ENCODE measurements at places on chromosomes 5 and 9.

DNA sequence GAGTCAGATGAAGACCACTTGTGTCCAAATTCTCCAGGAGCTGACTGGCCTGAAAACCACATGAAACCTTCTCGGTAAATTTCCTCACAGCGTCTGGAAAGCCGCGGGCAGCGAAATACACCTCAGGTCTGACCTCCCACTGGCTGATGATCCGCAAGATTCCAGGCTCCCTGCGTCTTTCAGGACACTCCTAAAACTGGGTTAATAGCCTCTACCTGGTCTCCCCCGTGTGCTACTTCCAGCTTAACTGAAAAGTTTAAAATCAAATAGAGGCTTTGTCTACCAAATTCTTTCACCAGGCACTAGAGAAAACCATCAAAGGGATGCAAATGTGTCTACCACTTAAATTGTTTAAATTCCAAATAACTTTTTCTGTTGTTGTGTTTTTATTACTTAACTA, 312.6 kb downstream of the DRD1 start:
- no peak for DNase-seq

DNA sequence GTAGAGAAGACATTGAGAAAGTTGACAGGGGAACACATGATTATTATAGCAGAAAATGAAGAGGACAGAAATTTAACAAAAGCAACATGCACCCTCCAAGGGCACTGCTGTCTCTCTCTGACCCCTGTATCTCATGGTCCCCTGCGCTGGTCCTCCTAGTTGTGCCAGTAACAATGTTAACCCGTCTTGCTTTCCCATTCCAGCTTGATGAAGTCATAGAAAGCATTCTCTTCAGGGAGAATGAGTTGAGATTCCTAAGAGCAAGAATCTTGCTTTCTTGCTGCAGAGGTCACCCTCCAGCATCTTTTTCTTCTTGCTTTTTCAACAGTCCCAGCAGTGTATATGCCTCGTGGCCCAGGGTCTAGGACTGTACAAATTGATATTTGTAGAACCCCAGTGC, 279.6 kb upstream of the ADAMTSL1 start:
- no peak for DNase-seq

- no peak for DNase-seq
Measured at GRCh38 chr5:125634216-125634835, 788.9 kb upstream of the GRAMD2B start.

GRCh38 chr5:108560581-108560980, 178.7 kb upstream of the FBXL17 start:
- DNase-seq = no peak

GRCh38 chr9:76898786-76899185, 7.1 kb downstream of the PRUNE2 start:
- no peak for DNase-seq

GRCh38 chr5:10539687-10539998, 24.2 kb upstream of the ANKRD33B start:
- DNase-seq = no peak

- DNase-seq = no peak
Measured at GRCh38 chr5:36570301-36571095, 35.9 kb upstream of the SLC1A3 start.

DNA sequence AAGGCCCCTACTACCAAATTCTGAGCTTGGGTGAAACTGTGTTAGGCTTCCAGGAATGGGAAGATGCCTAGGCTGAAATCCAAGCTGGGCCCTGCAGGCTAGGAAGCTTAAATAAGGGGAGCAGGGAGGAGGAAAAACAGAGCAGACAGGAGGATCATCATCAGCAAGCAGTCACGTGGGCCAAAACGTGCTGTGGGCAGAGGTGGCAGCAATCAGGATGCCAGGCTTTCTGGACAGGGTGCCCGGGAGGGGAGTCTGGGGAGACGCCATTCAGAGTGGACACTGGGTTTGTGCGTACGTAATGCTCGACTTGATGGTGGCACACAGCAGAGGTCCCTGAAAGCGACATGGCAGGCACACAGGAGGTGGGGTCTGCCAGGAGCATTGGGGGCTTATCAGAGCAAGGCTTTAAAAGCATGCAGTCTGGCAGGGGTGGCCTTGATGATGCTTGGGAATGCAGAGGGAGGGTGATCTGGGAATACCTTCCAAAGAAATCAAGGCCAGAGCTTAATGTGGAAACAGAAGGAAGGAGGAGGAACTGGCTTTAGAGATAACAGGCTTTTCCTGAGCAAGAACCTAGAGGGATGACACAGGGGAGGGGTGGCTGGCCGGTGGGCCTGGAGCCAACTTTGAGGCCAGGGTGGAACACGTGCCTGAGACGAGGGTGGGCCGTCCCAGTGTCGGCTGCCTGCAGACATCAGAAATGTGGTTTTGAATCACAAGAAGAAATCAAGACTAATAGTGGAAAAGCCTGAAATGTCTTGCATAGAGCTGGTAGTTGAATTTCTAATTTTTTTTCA, 212.5 kb downstream of the GADD45G start:
- DNase-seq = no peak

DNA sequence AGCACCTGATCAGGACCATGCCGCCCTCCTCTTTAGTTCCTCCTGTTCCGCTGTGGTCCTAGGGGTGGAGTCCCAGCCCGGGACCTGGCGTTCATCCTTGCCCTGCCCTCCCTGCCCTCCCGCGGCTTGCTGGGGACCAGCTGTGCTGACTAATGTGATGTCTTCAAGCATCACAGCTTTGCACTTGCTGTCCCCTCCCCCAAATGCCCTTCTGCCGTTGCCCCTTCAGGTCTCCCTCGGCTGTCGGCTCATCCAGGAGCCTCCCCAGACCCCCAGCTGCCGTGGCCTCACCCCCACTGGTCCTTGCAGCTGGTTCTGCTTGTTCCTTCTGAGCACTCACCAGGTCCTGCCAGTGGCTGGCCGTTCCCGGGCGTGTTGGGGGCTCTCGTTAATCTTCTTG, 19.9 kb downstream of the RXRA start:
- no peak for DNase-seq

DNA sequence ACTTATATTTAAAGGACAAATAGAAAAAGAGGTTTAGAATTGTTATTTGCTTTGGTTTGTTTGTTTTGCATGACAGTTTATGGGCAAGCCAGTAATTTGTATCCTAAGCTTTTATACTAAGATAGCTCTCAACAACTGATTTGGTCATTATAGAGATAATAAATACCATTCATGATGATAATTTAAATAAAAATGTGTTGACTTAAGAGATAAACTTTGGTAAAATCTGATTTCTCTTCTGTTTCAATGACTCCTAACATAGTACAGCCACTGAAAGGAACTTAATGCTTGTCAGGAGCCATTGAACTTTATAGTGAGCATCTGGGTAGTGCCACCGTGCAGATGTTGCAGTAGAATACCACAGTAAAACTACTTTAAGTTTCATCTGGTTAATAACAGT, 160.7 kb upstream of the ACOT12 start:
- no peak for DNase-seq

DNA sequence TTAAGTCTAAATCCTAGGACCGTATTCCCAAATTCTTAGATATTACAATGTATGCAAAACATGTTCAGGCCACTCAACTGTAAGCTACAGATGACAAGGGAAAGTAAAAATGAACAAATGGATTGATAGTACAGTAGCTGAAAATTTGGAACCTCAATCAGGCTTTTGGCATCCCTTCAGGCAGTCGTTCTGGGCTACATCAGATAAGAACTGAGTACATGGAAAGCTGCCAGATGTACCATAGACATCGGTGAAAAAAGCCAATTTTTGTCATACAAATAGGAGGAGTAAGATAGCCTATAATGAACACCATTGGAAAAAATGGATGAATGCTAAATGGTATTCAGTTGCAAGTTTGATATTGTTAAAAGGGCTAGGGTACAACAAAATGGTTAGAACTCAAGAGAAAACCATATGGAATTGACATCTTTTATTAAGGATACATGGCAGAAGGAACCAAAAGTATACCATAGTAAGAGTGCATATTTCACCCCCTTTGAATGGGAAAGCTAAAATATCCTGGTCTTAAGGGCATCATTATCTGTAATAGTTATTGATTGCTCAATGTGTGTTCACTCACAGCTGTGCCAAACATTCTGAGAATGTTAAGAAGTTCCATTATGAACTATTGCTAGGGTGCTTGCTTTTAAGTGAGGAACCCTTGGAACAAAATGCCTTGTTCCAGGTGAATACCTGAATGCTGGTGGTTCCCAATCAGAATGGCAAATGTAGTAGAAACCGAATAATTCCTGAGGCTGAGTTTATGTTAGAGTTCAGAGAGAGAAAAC, 86.4 kb downstream of the NR3C1 start:
- no peak for DNase-seq

DNA sequence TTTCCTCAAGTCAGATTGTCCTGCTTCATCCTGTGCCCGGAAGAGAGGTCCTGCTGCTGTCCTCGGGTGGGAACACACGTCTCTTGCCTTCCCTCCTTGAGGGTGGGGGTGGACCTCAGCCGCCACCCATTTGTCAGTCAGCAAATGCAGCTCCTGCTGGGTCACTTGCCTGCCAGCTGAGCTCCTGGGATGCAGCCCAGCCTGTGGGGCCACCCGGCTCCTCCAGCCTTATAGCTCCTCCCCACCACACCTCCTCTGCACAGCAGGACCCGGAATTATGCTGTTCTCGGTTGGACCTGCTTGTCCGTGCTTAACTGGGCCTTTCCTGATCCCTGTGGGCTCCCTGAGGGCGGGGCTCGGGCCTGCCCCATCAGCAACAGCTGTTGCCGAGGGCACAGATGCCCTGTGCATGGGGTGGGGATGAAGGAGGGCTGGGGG, 52.7 kb downstream of the RXRA start:
- no peak for DNase-seq

GRCh38 chr9:122370303-122370702, 521 bp upstream of the PTGS1 start:
- peak; percentile 17 for DNase-seq

- DNase-seq = no peak
Measured at GRCh38 chr5:173228639-173229381, 6.2 kb downstream of the NKX2-5 start.

DNA sequence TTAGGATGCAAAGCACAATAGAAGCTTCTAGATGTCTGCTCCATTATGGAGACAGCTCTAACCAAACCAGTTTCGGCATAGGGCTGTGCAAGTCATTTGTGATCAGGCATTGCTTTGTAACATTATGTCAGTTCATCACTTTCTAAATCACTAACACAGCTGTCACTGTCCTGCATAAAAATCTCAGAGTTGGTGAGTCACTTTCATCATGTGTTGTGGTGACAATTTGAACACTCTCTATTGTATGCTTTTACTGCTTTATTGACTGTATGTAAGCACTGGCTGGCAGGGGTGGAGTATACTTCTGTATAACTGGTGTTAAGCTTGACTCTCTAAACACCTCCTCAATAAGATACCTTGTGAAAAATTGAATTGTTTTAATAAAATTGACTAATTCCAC, 77.9 kb downstream of the SLCO4C1 start:
- no peak for DNase-seq

GRCh38 chr5:5424736-5425135, 2.3 kb downstream of the ICE1 start:
- DNase-seq = no peak

- no peak for DNase-seq
Measured at GRCh38 chr5:94024620-94025019, 283.2 kb upstream of the POU5F2 start.

GRCh38 chr5:122179701-122180100, 50.4 kb downstream of the ZNF474 start:
- DNase-seq = no peak

DNA sequence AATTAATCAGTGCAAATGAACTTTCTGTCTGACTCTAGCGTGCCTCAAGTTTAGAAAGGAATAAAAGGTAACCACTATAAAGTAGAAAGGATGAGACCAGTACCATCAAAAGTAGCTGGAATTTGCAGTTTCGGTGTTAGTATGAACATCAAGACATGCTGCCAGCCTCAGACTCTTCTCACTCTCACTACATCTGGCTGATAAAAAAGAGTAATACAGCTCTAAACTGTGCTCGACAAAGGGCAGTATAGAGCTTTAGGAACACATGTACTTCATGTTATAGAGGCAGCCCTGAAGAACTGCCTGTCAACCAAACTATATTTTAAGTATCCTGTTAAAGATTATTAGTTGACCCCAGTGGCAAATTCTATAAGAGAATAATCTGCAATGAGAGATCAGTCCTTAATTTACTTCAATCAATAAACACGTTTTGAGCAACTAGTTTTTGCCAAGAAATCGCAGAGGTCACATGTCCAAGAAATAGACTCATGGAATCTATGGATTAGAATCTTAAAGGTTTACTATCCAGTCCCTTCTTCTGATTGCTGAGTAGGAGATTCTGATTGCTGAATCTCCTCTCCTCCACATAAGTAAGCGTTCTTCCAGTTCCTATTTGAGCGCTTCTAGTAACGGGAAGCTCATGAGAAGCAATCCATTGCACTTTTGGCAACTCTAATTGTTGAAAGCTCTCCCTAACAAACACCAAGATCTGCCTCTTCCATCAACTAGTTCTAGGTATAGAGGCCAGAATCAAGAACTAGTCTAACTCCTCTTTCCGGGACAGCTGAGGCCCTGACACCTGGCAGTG, 941 bp downstream of the XPA start:
- DNase-seq = no peak

- no peak for DNase-seq
Measured at GRCh38 chr5:81336556-81336955, 35.2 kb downstream of the ZCCHC9 start.

DNA sequence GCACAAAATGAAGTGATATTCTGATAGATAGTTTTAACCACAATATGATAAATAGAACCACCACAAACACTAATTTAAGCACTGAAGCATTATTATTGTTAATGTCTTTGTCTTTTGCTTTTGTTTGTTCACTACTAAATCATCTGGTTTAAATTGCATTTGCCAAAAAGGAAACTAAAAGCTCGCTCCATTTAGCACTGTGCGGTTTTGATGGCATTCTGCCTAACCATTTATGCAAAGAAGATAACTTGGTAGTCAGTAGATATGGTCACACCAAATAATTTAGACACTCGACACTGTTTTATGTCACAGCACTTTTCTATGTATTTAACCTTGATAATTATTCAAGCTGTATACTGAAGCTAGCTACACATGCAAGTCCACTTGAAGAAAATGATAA, 849.8 kb upstream of the CDH6 start:
- no peak for DNase-seq

GRCh38 chr5:165333623-165334022, 1828.2 kb downstream of the MAT2B start:
- DNase-seq = no peak

- DNase-seq = no peak
Measured at GRCh38 chr9:89364666-89365531, 46.6 kb downstream of the SECISBP2 start.

GRCh38 chr9:82981552-82981951, 81.4 kb downstream of the RASEF start:
- no peak for DNase-seq

- DNase-seq = no peak
Measured at GRCh38 chr9:138122676-138123075, 245.1 kb downstream of the CACNA1B start.

GRCh38 chr9:119369680-119370366, 588 bp upstream of the BRINP1 start:
- no peak for DNase-seq

GRCh38 chr9:105296877-105297287, 52.4 kb downstream of the SLC44A1 start:
- no peak for DNase-seq

- DNase-seq = no peak
Measured at GRCh38 chr5:67792891-67793290, 422.7 kb upstream of the PIK3R1 start.

Measured in CD4-positive, alpha-beta T cell treated with Interferon gamma for 1 hour (primary cell).